ENCODE measurements at places on chromosomes 1 and 21. TPM values are rescaled to one million over a fixed set of nuclear protein-coding genes. Genes with fewer than 3 reads are reported as not detected.

DNA sequence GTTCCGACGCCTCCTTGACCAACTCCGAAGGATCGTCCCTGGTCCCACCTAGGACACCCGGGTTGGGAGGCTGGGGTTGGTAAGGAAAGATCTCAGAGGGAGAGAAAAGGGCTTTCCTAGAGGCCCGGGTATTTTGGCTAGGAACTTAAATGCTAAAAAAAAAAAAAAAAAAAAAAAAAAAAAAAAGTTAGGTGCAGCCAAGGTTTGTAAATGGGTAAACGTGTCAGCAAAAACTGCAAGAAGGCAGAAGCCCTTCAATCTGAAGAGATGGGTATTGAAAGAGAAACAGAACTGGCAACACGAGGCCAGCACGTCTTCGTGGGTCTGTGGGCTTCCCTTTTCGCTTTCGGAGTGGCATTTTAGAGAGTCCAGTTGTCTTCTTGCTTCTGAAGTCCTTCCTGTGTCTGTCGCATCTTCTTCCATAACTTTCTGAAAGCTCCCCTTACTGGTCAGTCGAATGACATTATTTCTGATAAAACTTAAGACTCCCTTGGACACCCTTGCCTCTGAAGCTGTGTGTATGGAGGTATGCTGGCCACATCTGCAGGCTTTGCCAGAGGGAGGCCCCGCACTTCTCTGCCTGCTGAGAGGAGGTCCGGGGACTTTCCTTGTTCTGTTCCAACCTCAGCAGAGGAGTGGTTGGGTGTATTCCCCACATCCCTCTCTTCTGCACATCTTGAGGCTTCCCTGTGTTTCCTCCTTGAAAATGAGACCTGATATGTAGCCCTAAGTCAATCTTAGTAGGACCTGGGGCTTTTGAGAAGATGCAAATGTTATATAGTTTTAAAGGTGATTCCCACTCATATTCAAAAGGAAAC lies 745 bp downstream of the RCSD1 start:
- no peak for DNase-seq
- peaks cover 7% of the 10 kb centered on the region for H3K36me3 ChIP-seq
- peak overlapping the region; percentile 95 for H3K27ac ChIP-seq

GRCh38 chr1:35706846-35707600 lies 11.7 kb downstream of the C1orf216 start:
- H3K27ac ChIP-seq: no peak overlapping the region
- no peak for DNase-seq
- H3K36me3 ChIP-seq: no peaks in the 10 kb centered on the region
- peaks cover 13% of the 10 kb centered on the region for H3K4me1 ChIP-seq
- H3K4me3 ChIP-seq: no peak overlapping the region

The CNIH3 gene
- total RNA-seq: 2.6 TPM

The USF1 gene
- total RNA-seq: 30.7 TPM

DNA sequence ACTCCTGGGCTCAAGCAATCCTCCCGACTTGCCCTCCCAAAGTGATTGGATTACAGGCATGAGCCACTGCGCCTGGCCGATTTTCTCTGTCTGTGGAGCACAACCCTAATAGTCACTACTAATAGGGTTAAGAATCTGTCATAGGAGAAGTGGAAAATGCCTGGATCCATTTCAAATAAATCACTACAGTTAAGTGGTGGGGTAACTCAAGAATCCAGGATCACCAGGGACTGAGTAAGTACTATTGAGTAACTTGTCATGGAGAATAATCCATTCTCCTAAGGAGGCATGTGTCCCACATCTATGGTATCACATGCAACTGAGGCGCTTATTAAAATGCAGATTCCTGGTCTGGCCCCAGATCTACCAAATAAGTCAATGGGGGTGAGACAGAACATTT lies 53.2 kb downstream of the OPTC start:
- H3K36me3 ChIP-seq: no peaks in the 10 kb centered on the region
- DNase-seq: no peak
- no peaks in the 10 kb centered on the region for H3K27me3 ChIP-seq

DNA sequence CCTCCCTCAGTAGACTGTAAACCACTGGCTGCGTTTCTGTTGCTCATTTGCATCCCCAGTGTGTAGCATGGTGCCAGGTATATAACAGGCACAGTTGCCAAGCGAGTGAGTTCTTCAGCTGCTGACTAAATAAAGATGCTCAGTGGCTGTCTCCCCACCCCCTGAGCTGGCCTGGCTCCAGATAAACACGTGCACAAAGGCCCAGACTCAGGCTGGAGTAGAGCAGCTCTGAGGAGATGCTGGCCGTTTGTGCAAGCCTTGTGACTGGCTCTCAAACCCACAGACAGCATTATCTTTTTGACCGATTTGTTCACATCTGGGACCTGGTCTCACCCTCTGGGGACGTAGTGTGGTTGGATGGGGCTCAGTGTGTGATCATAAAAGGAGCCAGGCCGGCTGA lies 7.1 kb downstream of the CHRNB2 start:
- peaks cover 4% of the 10 kb centered on the region for H3K4me1 ChIP-seq
- peaks cover 16% of the 10 kb centered on the region for H3K36me3 ChIP-seq

GRCh38 chr1:53732912-53733317 lies 6.0 kb downstream of the GLIS1 start:
- no peak overlapping the region for H3K4me3 ChIP-seq
- no peak for DNase-seq
- peaks cover 2% of the 10 kb centered on the region for H3K27me3 ChIP-seq
- no peaks in the 10 kb centered on the region for H3K4me1 ChIP-seq
- no peak overlapping the region for H3K27ac ChIP-seq
- H3K36me3 ChIP-seq: no peaks in the 10 kb centered on the region

The SEMA6C gene
- total RNA-seq: 50.8 TPM

The IQGAP3 gene
- 0.18 TPM for total RNA-seq

The SLFNL1 gene
- 0.09 TPM for total RNA-seq

DNA sequence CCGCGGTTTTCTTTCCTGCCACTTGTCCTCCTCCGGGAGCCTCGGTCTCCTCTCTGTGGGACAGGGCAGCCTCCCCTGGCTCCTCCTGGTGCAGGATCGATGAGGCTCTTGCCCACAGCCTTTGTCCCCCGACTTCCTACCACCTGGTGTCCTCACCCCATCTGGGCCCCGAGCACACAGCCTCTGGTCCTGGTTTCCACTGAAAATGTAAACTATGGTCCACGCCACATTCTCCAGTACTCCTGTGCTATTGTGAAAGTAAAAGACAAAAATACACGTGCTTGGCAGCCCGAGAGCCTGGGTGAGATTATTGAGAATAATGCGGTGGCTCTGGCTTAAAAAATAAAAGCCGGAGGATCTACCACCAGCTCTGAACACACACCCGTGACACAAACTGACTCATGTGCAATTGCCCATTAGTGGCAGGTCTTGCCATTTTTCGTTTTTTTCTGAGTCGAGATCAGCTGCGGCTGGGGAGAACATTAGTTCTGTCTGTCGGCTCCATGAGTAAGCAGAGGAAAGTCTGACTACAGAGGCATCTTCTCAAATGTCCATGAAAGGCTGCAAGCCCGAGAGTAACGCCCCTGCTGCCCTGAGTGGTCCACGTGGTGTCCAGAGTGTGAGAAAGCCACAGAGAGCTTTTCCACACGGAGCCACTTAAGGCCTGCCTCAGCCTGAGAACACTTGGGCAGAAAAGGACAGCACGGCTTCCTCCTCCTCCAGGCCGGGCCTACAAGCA lies 5.7 kb upstream of the COL6A2 start:
- no peaks in the 10 kb centered on the region for H3K4me1 ChIP-seq
- no peaks in the 10 kb centered on the region for H3K27me3 ChIP-seq
- no peaks in the 10 kb centered on the region for H3K36me3 ChIP-seq
- peak overlapping the region; percentile 6 for H3K4me3 ChIP-seq
- H3K27ac ChIP-seq: peak overlapping the region; percentile 63

Data from heart left ventricle (tissue), 16 donors.